ENCODE measurements at places on chromosomes 1 and 21. TPM values are rescaled to one million over a fixed set of nuclear protein-coding genes. Genes with fewer than 3 reads are reported as not detected.

SELE gene
- total RNA-seq, result not detected

ASCL5 gene
- not detected for total RNA-seq

NBPF6 gene
- total RNA-seq, result not detected

CA14 gene
- not detected for total RNA-seq

TRNP1 gene
- total RNA-seq, result 0.76 TPM

CA6 gene
- total RNA-seq, result not detected

INKA2 gene
- total RNA-seq, result 0.25 TPM

PPM1J gene
- 0.37 TPM for total RNA-seq

CD84 gene
- total RNA-seq, result 14.7 TPM

KPNA6 gene
- total RNA-seq, result 90.0 TPM

SAMD13 gene
- not detected for total RNA-seq

ASTN1 gene
- not detected for total RNA-seq
